Airway epithelial cell (primary cell): ENCODE measurements at places on chromosomes 4 and X. TPM values are rescaled to one million over a fixed set of nuclear protein-coding genes. Genes with fewer than 3 reads are reported as not detected.

NWD2 gene
- total RNA-seq, result 0.07 TPM in 1 of 2 replicates, not detected in the other

SLC39A8 gene
- total RNA-seq, result 16.2 and 20.9 TPM in 2 replicates

CYSLTR1 gene
- total RNA-seq, result not detected in 2 replicates

H2BW2 gene
- not detected in 2 replicates for total RNA-seq

ARHGEF6 gene
- 0.05 and 0.42 TPM in 2 replicates for total RNA-seq

ASB9 gene
- 1.3 and 2.6 TPM in 2 replicates for total RNA-seq

MID2 gene
- 8.1 and 10.8 TPM in 2 replicates for total RNA-seq

MAGEB2 gene
- not detected in 2 replicates for total RNA-seq

ARSD gene
- total RNA-seq, result 8.9 and 10.6 TPM in 2 replicates

ZNF732 gene
- 0.93 and 1.8 TPM in 2 replicates for total RNA-seq

PLA2G12A gene
- total RNA-seq, result 34.5 and 41.5 TPM in 2 replicates

CNKSR2 gene
- total RNA-seq, result 0.49 and 3.3 TPM in 2 replicates

YTHDC1 gene
- total RNA-seq, result 34.4 and 39.7 TPM in 2 replicates

ADRA2C gene
- total RNA-seq, result not detected in 2 replicates

SH3TC1 gene
- total RNA-seq, result 36.3 and 37.0 TPM in 2 replicates

ETFDH gene
- total RNA-seq, result 11.1 and 14.2 TPM in 2 replicates

RNF150 gene
- 0.37 and 0.63 TPM in 2 replicates for total RNA-seq

TCEAL6 gene
- not detected in 2 replicates for total RNA-seq

GNRHR gene
- 0.07 TPM in 1 of 2 replicates, not detected in the other for total RNA-seq

CYTL1 gene
- not detected in 2 replicates for total RNA-seq

SLC6A14 gene
- 37.3 and 54.2 TPM in 2 replicates for total RNA-seq

PF4V1 gene
- not detected in 2 replicates for total RNA-seq

PNMA5 gene
- not detected in 2 replicates for total RNA-seq

CENPE gene
- 11.1 and 12.5 TPM in 2 replicates for total RNA-seq

MAGEB18 gene
- total RNA-seq, result not detected in 2 replicates

CABS1 gene
- total RNA-seq, result not detected in 2 replicates

ARMCX1 gene
- total RNA-seq, result 8.4 and 9.2 TPM in 2 replicates

MAGEB1 gene
- total RNA-seq, result not detected in 2 replicates

GAGE2A gene
- total RNA-seq, result not detected in 2 replicates

EMCN gene
- total RNA-seq, result not detected in 2 replicates
